IMR-90 (cell line): ENCODE measurements at places on chromosomes 6 and 20. TPM values are rescaled to one million over a fixed set of nuclear protein-coding genes. Genes with fewer than 3 reads are reported as not detected.

DNA sequence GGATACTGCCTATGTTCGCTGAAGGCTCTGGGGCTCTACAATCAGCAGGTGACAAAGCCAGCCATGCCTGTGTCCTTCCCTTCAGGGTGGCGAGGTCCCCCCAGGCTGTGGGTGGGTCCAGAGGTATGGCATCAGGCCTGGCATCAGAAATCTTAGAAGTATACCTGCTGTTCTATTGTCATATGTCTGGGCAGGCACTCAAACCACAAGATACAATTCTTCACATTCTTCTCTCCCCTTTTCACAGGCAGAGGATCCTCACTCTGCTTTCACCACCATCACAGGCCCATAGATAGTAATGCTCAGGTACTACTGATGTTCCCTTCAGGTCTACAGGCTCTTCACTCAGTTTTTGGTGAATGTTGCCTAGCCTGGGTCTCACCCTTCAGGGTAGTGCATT is 1180.0 kb upstream of the CITED2 start:
- DNase-seq: no peak

DNA sequence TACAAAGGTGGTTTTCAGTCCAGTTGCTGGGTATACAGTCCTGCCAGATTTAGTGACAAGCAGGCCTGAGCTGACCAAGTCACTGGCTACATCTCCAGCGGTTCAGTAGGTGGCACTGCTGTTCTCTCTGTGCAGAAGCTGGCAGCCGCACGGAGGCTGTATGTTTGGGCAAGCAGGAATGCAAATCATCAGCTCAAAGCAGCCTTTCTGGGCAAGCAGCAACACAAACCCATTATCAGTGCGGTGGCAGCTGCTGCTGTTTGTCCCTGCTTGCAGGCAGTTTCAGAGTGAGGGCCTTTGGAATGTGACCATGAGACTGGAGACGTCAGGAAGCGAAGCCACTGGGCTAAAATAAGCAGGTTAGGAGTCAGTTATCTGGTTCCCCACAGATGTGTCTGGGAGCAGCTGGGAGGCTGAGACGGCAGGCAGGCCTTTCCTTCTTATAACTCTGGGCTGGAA is 72.5 kb downstream of the TXLNB start:
- DNase-seq: peak; percentile 90

DNA sequence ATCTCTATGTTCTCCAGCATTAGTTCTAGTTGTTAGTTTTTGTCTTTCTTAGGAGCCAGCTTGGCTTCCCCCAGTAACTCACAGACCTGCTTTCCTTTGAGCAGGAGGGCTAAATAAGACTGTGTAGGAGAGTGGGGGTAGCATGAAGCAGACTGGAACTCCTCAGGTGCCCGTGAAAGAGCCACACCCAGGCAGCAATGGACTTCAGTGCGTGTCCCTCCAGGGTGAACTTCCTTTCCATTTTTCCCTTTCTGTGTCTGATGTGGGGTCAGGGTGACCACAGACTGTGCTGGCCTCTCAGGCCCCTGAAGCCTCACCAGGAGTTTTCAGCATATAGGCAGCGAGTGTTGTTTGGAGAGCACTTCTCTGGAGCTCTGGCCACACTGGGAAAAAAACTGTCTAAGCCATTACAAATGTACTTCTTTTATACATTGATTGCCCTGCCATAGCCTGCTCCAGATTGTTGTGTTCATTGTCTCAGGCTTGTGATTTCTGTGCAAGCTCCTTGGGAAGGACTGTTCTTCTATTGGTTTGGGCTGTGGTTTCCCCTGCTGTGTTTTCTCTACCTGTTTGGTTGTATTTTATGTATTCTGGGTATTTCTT is 55.7 kb downstream of the SH3BGRL2 start:
- DNase-seq: no peak

- DNase-seq: no peak
Measured at GRCh38 chr6:39577446-39578165, 147.6 kb downstream of the KIF6 start.

- DNase-seq: peak; percentile 49
Measured at GRCh38 chr6:16471222-16471909, 233.0 kb downstream of the GMPR start.

MCCD1 gene
- not detected in 2 replicates for total RNA-seq

GRCh38 chr20:40176098-40176841 is 512.8 kb downstream of the MAFB start:
- DNase-seq: no peak

NUDT3 gene
- 17.2 and 21.4 TPM in 2 replicates for total RNA-seq

- DNase-seq: peak; percentile 12
Measured at GRCh38 chr6:97440590-97441176, 157.7 kb upstream of the MMS22L start.

KCNS1 gene
- 0.54 and 0.56 TPM in 2 replicates for total RNA-seq

GRCh38 chr20:35621560-35621946 is 5.9 kb downstream of the SPAG4 start:
- no peak for DNase-seq

DNA sequence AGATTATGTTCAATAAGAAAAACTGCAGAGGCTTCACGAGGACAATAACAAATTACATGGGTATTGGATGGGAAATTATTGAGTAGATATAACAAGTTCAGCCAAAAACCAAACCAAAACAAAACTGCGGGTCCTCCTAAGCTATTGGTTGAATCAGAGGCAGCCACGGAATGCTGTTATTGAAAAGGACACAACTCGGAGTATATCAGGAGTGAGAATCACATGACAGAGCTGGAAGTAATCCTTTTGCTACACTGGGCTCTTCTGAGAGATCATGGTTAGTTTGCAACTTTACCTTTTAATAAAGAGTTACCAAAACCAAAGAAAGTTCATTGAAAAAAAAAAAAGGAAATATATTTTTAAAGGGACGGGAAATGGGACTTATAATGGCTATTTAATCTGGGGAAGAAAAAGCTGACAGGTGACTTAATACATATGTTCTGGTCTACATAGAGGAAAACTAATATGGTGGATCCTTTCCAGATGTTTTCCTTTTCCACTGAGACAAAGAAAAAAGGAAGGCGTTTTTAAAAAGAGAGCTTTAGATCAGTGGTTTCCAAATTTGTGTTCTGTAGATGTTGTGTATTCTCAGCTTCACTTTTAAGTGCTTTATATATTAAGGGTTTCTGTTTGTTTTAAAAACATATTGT is 6.9 kb upstream of the CITED2 start:
- DNase-seq: peak; percentile 50

GRCh38 chr6:150276937-150277742 is 91.7 kb upstream of the IYD start:
- DNase-seq: no peak

DNA sequence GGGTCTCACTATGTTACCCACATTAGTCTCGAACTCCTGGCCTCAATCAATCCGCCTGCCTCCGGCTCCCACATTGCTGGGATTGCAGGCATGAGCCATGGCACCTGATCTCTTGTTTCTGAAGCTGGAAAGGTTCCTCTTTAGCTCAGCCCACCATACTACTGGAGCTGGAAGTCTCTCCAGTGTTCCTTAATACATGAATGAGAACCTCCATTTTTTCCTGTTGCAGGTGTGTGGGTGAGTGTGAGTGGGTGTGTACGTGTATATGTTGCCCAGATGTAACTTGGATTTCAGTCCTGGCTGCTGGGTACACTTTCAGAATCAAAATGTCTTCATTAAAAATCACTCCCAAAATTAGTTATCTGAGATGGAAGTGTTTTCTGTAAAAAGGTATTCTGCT is 11.1 kb downstream of the PNPLA1 start:
- DNase-seq: no peak

DNA sequence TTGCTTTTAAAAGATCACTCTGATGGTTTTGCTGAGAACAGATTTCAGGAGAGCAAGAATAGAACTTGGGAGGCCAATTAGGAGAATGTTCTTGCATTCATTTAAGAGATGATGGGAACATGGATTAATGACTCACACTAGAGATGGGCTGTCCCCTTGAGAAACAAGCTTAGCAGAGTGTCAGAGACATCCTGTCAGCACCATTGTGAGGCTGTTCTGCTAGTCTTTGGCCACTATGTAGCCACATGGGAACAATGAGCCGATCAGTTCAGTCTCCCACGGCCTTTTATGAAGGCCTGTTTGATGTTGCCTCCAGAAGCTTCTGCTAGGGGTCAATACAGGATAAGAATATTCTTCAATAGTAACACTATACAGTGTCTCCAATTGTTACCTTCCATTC is 113.0 kb upstream of the EYA4 start:
- DNase-seq: peak; percentile 28

DNA sequence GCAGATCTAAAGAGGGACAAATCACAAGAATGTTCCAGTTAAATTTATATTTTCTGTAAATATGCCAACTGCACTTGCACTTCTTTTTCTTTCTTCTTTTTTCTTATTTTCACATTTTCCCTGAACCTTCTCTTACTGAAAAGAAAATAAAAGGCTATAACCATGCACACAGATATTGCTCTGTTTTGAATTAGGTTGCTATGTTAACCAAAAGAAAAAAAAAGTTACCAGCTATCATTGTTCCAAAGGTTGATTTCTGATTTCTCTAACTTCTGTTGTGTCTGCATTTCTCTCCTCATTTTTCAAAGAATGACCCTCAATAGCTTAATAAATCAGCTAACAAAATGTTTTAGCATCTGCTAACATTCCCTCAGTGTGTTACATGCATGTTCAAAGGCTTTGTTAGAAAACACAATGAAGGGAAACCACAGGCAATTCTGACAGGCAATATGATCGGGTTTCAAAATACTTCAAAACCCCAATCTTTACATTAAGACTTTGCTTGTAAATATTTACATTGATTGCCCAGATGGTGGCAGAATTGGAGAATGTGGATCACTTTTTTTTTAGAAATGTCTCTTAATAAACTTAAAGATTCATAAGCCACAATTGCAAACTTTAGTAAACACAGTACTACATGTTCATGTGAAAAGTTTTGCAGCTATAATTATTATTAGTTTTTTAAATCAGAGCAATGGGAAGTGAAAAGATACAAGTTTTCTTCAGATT is 928.3 kb upstream of the FLRT3 start:
- DNase-seq: no peak

GRCh38 chr6:151805286-151805840 is 2.1 kb upstream of the ESR1 start:
- no peak for DNase-seq

GRCh38 chr6:39821742-39822532 is 29.8 kb downstream of the DAAM2 start:
- DNase-seq: no peak

DNA sequence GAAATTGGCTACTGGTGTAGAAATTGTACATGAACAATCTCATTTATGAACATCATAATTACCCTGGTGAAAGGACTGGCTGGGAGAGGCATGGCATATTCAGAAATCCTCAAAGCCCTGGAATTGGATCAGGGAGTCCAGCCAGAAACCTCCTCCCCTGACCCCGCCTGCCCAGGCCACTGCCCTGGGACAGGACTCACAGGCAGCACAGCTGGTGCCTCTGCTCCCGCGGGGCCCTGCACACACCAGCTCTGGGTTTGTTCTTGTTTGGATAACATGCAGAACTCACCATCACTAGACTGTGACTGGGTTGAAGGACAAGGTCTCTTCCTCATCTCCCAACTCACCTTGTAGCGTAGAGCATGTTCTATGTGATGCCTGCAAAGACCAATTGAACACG is 56.2 kb downstream of the AGPAT4 start:
- no peak for DNase-seq

DNA sequence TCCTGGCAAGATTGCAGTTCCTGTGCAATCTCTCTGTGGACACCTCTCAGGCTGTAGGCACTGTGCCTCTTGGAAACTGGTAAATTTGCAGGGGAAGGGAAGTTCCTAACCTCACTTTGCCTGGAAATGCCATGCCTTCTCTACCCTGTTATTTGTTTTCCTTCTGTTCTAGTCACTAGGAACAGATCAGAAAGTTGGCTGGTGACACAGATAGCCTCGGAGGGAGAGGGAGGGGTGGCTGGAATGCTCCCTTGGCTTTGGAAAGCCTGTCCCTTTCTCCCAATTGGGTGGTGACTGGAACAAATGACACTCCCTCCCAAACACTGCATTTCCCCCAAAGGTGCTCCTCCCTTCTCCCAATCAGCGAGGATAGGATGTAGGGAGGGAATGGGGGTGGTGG is 131.5 kb upstream of the F13A1 start:
- no peak for DNase-seq

GRCh38 chr20:48944663-48945297 is 23.3 kb downstream of the ARFGEF2 start:
- DNase-seq: no peak

DNA sequence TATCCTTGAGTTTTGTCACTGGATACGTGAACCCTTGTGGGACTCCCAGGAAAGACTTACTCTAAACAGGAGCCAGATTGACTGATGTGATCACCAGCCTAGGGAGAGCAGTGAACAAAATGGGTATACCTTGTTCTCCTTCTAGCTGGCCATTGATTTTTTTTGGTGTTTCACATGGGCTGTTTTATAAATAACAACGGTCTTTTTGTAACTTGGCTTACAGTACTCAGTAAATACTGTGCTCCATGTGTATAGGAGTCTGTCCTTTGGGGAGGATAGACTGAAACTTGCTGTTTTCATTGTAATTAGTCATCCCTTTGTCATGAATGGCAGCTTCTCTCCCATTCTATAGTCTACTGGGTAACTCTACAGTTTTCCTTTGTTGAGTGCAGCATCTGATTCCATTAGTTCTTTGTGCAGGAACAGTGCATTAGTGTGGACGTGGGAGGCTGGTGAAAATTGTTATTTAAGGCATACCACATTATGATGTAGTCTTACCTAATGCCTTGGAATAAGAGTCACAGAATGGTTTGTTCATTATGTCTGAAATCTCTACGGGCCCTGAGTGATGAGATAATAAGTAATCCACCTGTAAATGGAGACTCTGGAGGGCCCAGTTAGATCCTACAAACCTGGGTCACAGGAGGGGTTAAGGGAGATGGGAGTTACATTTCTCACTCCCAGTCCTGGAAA is 89.5 kb downstream of the TIAM2 start:
- peak; percentile 25 for DNase-seq

GRCh38 chr6:108866798-108867197 is 18.6 kb downstream of the ARMC2 start:
- no peak for DNase-seq

RAB44 gene
- total RNA-seq: not detected in 2 replicates

- DNase-seq: no peak
Measured at GRCh38 chr6:32484614-32484998, 44.9 kb downstream of the HLA-DRA start.

FAM83C gene
- not detected in 2 replicates for total RNA-seq

- no peak for DNase-seq
Measured at GRCh38 chr20:54481442-54481841, 6.0 kb downstream of the DOK5 start.

- DNase-seq: no peak
Measured at GRCh38 chr6:129135451-129135850, 252.5 kb downstream of the LAMA2 start.
